SK-N-SH (cell line): ENCODE measurements at places on chromosomes 7 and 10.
A peak's percentile ranks its signal among the peaks of the same experiment; 100 is the strongest.

DNA sequence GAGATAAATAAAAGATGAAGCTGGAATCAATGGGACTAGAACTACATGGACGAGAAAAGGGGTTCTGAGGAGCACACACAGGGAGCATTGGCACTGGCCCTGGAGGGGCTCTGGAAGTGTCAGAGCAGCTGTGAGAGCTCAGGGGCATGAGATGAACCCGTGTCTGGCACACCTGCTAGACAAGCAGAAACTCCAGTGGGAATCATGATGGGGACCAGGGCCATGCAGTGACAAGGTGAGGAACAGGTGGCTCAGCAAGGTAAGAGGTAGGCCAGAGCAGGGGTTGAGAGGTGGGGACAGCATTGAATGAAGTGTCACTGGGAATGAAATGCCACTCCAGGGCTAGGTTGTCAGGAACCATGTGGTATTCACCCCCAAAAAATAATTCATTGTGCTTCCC, 588.5 kb downstream of the GRID1 start:
- no peak for DNase-seq

- no peak for DNase-seq
Measured at GRCh38 chr7:30702200-30702599, 19.9 kb upstream of the CRHR2 start.

DNA sequence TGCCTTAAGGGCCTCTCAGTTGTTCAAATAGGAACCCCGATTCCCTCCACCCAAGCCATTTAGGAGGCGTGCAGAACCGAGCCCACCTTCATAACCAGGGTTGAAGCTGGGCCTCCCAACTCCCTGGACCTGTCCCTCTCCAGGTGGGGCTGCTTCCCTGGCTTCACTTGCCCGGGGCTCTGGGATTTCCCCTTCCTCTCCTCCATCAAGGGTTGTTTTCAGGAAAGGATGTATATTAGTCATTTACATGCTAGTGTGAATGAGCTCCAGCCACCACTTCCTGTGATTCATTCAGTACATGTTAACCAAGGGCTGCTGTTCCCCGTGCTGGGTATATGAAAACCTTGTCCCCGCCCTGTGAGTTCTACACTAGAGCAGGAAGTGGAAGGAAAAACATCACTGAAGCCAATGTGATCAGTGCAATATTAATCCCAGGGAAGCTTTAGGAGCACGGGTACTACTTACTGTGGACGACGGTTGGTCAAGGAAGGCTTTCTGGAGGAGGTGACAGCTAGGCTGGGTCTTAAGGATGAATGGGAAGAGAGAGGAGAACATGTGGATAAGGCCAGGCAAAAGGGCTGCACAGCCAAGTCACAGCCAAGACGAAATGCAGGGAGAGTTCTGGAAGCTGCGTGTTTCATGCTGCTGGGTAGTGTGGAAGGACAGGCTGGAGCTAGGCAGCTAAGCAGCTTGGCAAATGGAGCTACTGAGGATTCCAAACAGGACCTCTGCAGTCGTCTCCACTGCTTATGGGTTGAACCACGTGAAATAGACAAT, 150.1 kb upstream of the SHH start:
- no peak for DNase-seq

GRCh38 chr7:69722843-69723242, 124.6 kb downstream of the AUTS2 start:
- no peak for DNase-seq

- no peak for DNase-seq
Measured at GRCh38 chr10:80281292-80281691, 8.2 kb downstream of the MAT1A start.

GRCh38 chr10:101485207-101485606, 102.8 kb downstream of the POLL start:
- no peak for DNase-seq

DNA sequence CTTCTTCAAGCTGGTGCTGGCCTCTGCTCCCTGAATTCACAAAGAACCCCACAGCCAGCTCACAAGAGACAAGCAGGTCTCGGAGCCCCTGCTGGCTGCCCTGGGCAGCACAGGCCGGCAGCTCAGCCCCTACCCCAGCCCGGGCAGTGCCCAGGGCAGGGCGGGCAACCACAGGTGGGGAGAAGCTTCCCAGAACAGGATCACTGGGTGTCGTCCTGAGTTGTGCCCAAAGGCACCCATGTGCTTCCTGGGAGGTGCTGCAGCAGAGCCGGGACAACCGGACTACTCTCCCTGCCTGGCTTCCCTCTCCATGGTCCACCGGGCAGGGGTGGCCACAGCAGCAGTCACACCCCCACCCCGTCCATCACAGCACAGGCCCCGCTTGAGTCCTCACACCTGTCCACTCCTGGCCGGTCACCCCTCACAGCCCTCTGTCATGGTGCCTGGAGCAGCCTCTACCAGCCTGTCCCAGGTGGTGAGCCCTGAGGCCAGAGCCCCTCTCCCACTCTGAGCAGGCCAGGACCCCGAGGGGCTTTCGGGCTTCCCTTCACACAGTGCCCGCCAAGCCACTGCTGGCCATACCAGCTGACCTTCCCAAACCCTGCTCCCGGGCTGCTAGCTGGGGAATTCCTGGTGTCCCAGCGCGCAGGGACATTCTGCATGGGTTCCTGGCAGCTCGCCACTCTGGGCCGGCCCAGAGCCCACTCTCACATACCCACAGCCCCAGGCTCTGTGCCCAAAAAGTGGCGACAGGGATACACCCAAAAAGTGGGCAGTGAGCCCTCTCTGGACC, 3.1 kb downstream of the RASGEF1A start:
- DNase-seq = peak; percentile 75

DNA sequence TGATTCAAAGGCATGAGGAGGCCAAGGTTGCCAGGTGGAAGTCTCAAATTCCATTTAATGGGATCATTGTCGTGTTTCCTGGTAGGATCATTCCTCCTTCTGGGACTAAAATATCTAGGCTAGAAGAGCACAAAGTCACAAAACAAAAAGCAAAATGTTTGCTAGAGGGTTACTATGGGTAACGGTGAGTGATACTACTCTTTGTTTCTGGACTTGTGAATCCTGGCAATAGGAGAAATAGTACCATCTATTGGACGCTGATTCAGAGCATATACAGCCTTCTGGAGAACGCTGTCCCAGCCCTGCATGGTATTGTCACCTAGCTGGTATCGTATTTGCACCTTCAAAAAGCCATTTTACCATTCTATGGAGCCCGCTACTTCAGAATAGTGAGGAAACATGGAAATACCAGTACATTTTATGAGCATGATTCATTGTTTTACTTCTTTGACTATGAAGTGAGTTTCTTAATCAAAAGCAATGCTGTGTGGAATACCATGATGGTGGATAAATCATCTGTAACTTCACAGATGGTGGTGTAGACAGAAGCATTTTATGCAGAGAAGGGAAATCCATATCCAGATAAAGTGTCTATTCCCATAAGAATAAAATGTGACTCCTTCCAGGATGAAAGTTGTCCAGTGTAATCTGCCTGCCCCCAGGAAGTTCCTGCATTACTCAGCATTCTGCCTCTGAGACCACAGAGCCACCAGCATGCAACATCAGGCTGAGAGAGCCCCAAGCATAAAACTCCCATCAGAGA, 361.0 kb downstream of the ETV1 start:
- DNase-seq = no peak

GRCh38 chr10:63887023-63887589, 365.9 kb downstream of the REEP3 start:
- DNase-seq = no peak

- DNase-seq = no peak
Measured at GRCh38 chr7:157205438-157205837, 66.7 kb downstream of the UBE3C start.

DNA sequence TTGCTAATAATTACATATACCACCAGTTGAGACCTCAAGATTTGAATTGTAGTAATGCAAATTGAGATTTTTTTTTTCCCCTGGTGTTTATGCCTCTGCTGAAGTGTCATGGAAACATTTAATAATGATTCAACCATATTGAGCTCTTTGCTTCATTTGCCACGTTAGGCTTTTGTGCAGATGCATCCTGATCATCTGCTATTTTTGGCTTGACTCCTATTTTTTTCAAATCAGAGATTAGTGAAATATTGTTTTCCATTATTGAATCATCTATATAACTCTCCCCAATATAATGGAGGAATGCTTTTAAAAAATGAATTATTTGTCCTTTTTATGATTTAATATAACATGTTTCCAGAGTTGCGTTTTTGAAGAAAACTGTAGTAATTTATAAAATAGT, 115.1 kb downstream of the SRI start:
- no peak for DNase-seq
